GF-D8 (cell line): ENCODE measurements at places on chromosomes 1 and 21.

DNA sequence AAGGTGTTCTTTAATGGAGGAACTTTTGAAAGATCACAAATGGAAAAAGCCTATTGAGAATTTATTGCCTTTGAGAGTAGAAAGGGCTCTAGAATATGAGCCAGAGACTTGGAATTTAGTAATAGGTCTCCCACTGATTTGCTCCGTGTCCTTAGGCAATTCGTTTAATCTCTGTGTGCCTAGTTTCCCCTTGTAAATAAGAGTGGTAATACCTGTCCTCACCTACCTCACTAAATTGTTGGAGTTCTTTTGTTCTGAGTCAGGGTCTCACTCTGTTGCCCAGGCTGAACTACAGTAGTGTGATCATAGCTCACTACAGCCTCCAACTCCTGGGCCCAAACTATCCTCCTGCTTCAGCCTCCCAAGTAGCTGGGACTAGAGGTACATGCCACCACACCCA is 15.0 kb upstream of the TEKT2 start:
- DNase-seq: no peak

DNA sequence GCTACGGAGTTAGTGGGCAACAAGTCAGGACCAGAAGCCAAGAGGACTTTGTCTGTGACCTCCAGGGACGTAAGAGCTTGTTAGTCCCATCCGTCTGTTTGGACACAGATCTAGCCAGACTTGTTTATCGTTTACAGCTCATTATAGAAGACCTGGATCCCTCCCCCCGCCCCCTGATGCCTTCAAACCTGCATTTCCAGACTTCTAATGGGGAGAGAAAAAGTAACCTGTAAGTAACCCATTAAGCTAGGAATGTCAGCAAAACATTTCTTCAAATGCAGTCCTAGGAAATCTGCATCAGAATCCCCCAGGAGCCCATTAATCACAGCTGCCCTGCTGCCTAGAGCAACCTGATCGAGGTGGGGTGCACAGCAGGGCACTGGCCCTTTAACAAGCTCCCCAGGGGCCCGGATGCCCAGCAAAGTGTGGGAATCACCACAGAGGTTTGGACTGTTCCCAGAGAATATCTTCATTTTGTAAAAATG is 1.4 kb upstream of the MAD2L2 start:
- no peak for DNase-seq

- no peak for DNase-seq
Measured at GRCh38 chr1:60916906-60917305, 165.5 kb upstream of the NFIA start.

- no peak for DNase-seq
Measured at GRCh38 chr1:45263132-45263531, 56.7 kb upstream of the ZSWIM5 start.

DNA sequence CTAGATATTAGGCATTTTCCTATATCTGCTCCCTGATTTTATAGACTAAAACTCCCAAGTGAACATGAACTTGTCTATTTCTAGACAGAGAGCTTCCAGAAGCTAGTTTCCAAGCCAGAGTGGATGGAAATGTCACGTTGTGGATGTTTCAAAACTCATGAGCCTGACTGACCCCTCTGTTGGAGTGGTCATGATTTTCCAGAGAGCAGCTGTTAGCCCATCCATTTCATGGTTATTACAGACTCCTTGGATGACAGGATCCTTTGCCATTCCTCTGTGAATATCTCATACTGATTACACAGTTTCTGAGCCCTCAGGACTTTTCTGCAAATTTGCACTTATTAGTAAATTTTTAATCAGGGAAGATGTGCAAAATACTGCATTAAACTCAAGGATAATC is 76.8 kb upstream of the ATF3 start:
- DNase-seq: no peak
